Activated CD8-positive, alpha-beta T cell treated with anti-CD3 and anti-CD28 coated beads for 36 hours (primary cell): ENCODE measurements at places on chromosomes 5 and 9. TPM values are rescaled to one million over a fixed set of nuclear protein-coding genes. Genes with fewer than 3 reads are reported as not detected.

GRCh38 chr9:14303521-14303920 lies 10.4 kb downstream of the NFIB start:
- no peak for DNase-seq

GRCh38 chr9:135692410-135692809 lies 6.9 kb downstream of the SOHLH1 start:
- DNase-seq, result peak; percentile 23

GRCh38 chr9:126028746-126029145 lies 281.6 kb downstream of the PBX3 start:
- no peak for DNase-seq

DNA sequence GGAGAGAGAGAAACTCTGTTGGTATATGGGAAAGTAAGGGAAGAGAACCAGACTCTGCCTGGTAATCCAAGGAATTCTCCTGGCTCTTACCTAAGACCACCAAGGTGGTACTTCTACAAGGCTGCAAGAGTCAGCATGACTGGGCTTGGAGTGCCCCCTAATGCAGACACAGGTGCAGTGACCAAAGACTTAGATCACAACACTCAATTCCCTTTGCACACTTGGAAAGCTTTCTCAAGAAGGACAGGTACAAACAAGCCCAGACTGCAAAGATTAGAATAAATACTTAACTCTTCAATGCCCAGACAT lies 25.2 kb downstream of the UGT3A2 start:
- no peak for DNase-seq

GRCh38 chr5:14417276-14417730 lies 164.3 kb upstream of the OTULINL start:
- no peak for DNase-seq

GRCh38 chr9:75930190-75930589 lies 39.7 kb downstream of the PCSK5 start:
- no peak for DNase-seq

FAM114A2 gene
- total RNA-seq, result 25.6 TPM

PCYOX1L gene
- total RNA-seq, result 19.7 TPM

FYB1 gene
- 82.8 TPM for total RNA-seq
